Sigmoid colon (tissue), 7 donors: ENCODE measurements at places on chromosomes 1 and 21. TPM values are rescaled to one million over a fixed set of nuclear protein-coding genes. Genes with fewer than 3 reads are reported as not detected.

GRCh38 chr21:32889596-32889995 lies 118.0 kb upstream of the PAXBP1 start:
- no peak overlapping the region for H3K27ac ChIP-seq
- no peak for DNase-seq
- no peak overlapping the region for H3K4me3 ChIP-seq
- no peaks in the 10 kb centered on the region for H3K27me3 ChIP-seq
- no peaks in the 10 kb centered on the region for H3K36me3 ChIP-seq
- H3K4me1 ChIP-seq, result no peaks in the 10 kb centered on the region

GRCh38 chr1:28127617-28128257 lies 39.3 kb upstream of the EYA3 start:
- H3K36me3 ChIP-seq, result no peaks in the 10 kb centered on the region
- H3K4me1 ChIP-seq, result no peaks in the 10 kb centered on the region
- no peak overlapping the region for H3K27ac ChIP-seq
- no peak overlapping the region for H3K4me3 ChIP-seq
- DNase-seq, result no peak
- no peaks in the 10 kb centered on the region for H3K27me3 ChIP-seq

DNA sequence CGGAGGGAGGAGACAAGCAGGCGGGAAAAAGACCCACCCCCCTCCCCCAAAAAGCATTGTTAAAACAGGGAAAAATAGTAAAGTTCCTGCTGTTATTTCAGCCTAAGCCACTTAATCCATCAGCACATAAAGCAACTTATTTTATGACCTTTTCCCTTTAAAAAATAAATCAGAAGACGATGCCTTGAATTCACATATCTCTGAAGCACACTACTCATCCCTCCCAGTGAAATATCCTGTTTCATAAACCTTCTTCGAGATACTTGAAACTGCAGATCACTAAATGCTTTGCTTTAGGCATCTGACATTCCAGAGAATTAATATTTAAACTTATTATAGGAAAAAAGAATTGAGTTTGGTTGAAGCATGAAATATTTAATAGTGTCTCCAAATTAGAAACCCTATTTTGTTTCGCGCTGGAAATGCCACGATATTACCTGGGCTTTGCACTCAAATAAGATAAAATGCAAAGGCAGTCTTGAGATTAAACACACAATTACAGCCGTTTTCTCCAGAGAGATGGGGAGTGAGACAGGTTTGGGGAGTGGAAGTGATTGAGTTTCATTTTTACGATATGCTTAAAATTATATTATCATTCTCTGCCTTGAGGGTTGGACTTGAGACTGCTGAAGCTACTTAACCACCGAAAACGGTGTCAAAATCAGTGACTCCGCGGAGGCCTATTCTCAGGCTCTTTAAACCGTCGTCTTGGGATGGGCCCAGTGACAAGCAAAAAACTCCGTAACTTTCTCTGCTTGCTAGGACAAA lies 9.3 kb downstream of the GLIS1 start:
- no peak for DNase-seq
- peaks cover 5% of the 10 kb centered on the region for H3K27me3 ChIP-seq
- no peaks in the 10 kb centered on the region for H3K36me3 ChIP-seq
- H3K4me3 ChIP-seq, result no peak overlapping the region

DNA sequence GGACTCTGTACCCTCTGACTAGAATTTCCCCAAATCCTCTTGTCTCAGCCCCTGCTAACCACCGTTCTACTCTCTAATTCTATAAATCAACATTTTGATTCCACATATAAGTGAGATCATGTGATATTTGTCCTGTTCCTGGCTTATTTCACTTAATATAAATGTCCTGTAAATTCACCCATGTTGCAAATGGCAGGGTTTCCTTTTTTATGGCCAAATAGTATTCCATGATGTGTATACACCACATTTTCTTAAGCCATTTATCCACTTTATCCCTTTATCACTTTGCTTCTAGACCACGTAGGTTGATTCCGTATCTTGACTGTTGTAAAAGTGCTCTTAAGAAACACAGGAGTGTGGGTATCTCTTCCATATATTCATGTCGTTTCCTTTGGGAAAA lies 8.9 kb downstream of the RNF187 start:
- H3K27ac ChIP-seq, result no peak overlapping the region
- no peak overlapping the region for H3K4me3 ChIP-seq
- no peak for DNase-seq
- H3K36me3 ChIP-seq, result peaks cover 22% of the 10 kb centered on the region
- no peaks in the 10 kb centered on the region for H3K27me3 ChIP-seq
- peaks cover 5% of the 10 kb centered on the region for H3K4me1 ChIP-seq

DNA sequence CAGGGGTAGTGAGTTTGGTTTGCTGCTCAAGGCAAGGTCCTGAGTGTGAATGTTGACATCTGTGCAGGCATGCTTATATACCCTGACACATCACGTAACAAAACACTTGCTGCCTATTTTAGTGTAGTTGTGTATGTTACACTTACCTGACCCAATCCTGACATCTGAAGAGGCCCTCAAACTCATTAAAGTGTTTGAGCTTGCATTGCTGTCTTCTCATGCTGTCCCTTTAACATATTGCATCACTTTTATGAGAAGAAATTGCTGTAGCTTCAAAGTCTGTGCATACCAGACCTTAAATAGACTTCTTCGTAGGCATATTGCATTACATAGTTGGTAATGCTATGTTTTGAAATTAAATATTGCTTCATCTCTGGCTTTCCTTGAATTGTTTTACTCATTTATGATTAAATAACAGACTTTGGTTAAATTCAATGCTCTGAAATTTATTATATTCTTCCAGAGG lies at the start of gene KRTAP19-3:
KRTAP19-3 (minus strand) TSS at position 51 of the 466 bp plus-strand sequence. CDS start 56 bp downstream, outside the sequence.
- H3K36me3 ChIP-seq, result no peaks in the 10 kb centered on the region
- no peak within 1 kb of the TSS for H3K4me3 ChIP-seq
- H3K27ac ChIP-seq, result no peak within 1 kb of the TSS
- no peaks in the 10 kb centered on the region for H3K27me3 ChIP-seq
- no peaks in the 10 kb centered on the region for H3K4me1 ChIP-seq

GRCh38 chr1:164591858-164592257 lies 32.9 kb downstream of the PBX1 start:
- H3K36me3 ChIP-seq, result no peaks in the 10 kb centered on the region
- H3K4me3 ChIP-seq, result no peak overlapping the region
- no peaks in the 10 kb centered on the region for H3K27me3 ChIP-seq

GRCh38 chr1:31373056-31373896 lies at the start of gene FABP3:
FABP3 (minus strand) TSS chr1:31373076; CDS start chr1:31373014, 62 bp downstream.
- H3K4me1 ChIP-seq, result no peaks in the 10 kb centered on the region
- no peaks in the 10 kb centered on the region for H3K36me3 ChIP-seq
- H3K27ac ChIP-seq, result peak within 1 kb of the TSS; percentile 85
- peak within 1 kb of the TSS; percentile 54 for H3K4me3 ChIP-seq
- peak; percentile 90 for DNase-seq

DNA sequence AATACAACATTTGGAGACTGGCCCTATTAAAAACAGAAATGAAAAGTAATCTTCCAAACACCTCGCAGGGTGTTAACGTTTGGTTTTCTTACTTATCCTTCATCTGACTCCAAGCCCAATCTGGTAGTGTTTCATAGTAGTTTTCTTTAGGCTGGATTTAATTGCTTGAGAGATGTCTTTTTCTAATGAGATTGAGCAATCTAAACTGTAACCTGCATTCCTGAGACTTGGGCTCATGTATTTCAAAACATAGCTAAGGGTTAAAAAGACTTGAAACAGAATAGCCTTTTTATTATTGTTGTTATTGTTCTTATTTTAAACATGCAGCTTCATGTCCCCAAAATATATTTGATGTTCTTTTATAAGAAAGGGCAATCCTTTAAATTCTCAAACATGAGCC lies 278.9 kb downstream of the TGFB2 start:
- H3K27ac ChIP-seq, result no peak overlapping the region
- no peaks in the 10 kb centered on the region for H3K27me3 ChIP-seq
- no peak overlapping the region for H3K4me3 ChIP-seq

DNA sequence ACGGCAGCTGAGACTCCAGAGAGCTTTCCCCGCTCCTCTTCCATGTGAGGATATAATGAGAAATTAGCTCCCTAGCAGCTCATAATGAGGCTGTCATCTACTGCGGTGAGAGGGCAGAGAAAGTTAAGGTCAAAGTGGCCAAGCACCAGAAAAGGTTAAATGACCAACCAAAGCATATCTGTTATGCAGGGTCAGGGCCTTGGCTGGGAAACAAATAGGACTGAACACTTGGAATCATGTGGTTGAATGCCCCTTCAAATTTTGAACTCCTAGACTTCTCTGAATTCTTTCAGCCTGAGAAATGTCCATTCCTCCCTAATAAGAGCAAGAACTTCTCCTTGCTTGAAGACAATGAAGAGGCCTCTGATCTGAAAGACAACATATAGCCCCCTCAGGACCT lies 115.9 kb downstream of the TM2D1 start:
- no peak overlapping the region for H3K4me3 ChIP-seq
- no peaks in the 10 kb centered on the region for H3K27me3 ChIP-seq
- H3K36me3 ChIP-seq, result no peaks in the 10 kb centered on the region
- H3K27ac ChIP-seq, result no peak overlapping the region
- no peak for DNase-seq

DNA sequence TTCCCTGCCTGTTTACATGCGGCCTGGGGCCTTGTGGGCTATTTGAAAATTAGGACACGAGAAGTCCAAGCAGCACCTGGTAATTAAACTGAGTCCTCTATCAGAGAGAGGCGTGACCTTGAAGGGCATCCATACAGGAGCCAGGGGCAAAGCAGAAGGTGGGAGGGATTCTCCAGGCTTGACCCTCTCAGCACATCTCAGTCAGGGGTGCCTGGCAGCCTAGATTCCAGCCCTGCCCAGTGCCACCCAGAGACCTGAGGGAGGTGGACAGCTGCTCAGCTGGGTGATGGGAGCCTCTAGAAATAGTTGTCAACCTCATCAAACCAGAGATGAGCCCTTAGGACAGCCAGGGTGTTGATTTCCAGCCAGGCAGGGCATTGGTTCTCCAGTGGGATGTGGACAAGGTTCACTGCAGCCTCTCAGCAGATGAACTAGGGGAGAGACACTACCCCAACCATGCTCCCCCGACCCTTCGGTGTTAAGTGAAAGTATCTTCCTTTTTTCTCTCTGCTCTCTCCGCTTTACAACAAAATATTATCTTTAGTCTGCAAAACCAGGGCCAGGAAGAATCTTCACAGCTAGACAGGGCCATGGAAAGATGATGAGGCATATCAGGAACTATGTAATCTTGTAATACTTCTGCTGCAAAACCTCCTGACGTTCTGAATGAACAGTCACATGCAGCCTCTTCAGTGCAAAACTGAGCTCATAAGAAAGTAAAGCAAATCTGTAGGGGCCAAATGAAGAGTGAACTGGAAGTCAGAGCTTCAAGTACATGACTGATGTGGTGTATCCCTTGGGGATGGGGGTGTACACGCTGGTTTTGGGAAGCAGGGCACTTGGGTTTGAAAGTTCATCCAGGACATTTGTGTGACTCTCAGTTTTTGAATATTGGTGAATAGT lies 35.9 kb upstream of the ATP5PO start:
- no peaks in the 10 kb centered on the region for H3K36me3 ChIP-seq
- no peaks in the 10 kb centered on the region for H3K27me3 ChIP-seq
- no peaks in the 10 kb centered on the region for H3K4me1 ChIP-seq
- H3K27ac ChIP-seq, result peak overlapping the region; percentile 44
- no peak overlapping the region for H3K4me3 ChIP-seq

GRCh38 chr1:12409681-12410080 lies 179.9 kb downstream of the VPS13D start:
- peaks cover 50% of the 10 kb centered on the region for H3K4me1 ChIP-seq
- no peaks in the 10 kb centered on the region for H3K36me3 ChIP-seq
- no peak overlapping the region for H3K4me3 ChIP-seq
- H3K27ac ChIP-seq, result peak overlapping the region; percentile 80

- H3K27me3 ChIP-seq, result no peaks in the 10 kb centered on the region
- no peaks in the 10 kb centered on the region for H3K36me3 ChIP-seq
- H3K4me1 ChIP-seq, result peaks cover 18% of the 10 kb centered on the region
- H3K27ac ChIP-seq, result no peak overlapping the region
- H3K4me3 ChIP-seq, result no peak overlapping the region
- no peak for DNase-seq
Observed at GRCh38 chr1:183353597-183353996, 64.6 kb downstream of the NMNAT2 start.

Gene NR5A2
- 0.49 TPM for total RNA-seq

Gene CELA2A
- total RNA-seq, result not detected
